ENCODE measurements at places on chromosomes 13 and 19.

DNA sequence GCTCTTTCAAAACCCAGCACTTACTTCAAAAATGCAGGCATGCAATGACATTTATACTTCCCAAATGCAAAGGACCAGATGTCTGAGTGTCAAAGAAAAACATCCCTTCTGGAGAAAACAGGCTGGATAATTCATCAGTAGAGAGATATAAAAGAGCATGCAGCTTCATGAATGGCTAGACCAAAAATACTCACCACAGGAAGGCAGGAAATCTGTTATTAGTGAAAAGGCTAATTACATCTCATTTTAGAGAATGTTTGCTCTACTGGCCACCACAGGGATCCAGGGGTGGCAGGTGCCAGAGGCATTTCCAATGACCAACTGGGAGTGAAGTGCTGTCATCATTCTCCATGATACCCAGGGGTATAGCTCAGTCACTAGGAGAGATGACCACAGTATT, 106.5 kb downstream of the LHFPL6 start:
- no peak for DNase-seq

DNA sequence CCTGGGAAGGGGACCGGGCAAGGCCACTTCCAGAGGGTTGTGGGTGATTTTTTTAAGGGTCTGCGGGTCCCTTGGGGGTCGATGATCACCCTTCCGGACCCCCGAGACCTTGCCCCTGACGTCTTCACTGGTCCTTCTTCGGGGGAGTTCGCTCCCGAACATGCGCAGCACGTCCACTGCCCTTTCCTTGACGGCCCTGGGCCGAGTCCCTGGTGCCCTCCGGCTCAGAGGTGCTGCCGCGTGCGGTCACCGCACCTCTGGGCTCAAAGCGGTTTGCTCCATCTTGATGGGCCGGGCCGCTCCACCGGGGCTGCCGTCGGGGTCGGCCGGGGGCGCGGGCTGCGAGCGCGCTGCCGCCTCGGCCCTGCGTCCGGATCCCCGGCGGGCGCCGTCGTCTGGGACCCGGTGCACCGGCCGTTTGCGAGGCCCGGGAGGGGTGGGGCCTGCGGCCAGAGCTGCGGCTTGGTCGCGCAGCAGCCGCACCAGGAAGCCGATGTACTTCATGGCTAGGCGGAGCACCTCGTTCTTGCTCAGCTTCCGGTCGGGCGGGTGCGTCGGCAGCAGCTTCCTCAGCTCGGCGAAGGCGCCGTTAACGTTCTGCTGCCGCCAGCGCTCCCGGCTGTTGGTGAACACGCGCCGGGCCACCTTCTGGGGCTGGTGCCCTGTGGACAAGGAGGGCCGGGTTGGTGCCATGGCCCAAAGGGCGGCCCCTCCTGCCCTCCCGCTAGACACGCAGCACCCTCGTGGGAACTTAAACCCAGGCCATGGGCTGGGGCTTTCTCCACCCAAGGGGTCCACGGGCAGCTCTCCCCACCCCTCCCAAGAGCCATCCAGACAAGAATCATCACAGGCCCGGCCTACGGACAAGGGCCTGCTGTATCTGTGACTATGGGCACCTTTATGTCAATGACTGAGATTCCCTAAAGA, 3.3 kb downstream of the LYL1 start:
- DNase-seq = peak; percentile 88

DNA sequence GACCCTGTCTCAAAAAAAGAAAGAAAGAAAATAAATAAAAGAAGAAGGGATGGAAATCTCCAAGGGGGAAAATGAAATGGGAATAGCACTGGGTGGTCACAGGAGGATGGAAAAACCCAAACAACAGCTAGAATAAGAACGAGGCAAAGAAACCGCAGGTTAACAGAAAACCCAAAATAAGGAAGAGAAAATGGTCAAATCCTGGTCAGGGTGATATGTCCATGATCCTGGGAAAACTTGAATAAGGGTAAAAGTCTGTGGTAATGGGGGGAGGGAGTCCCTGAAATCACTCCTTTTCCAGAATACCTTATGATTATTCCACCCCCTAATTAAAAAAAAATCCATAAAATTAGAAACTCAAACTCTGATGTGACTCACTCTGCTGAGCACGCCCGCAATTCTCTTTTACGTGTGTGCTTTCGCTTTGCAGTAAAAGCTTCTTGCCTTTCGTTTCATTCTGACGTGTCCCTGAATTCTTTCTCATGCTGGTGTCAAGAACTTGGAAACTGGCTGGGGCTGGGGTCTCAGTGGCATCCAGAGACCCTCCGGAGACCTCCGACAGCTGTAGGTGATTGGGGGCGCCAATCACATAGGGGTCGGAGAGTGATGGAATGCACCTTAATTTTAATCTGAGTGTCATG, 4.3 kb upstream of the NAXD start:
- peak; percentile 87 for DNase-seq

DNA sequence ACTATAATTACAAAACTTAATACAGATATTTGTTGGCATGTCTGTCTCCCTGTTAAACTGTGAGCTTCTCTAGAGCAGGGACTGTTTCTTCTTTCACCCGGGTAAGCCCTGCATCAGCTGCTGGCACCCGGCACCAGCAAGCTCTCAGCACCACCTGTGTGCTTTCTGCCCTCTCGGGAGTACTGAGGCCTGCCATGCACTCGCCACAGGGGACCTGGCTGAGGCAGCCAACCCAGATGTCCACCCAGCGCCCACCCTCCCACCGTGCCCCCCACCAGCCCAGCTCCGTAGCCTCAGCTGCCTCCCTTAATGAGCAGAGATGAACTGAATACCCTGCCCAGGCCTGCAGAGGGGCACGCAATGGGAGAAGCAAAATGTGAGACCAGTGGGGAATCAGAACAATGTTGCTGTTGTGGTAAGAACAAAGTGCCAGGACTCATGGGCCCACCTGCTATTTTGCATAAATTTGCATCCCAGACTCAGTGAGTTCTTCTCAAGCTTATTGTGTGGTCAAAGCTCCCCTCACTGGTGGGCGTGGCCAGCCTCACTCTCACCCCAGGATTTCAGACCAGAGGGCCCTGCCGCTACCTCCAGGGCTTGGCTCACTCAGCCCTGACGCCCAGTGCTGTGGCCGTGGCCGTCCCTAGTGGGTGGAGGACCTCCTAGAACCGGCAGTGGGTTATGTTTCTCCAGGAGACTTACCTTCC, 14.6 kb upstream of the SERPINE3 start:
- peak; percentile 55 for DNase-seq

Data from GM12865 (cell line).